Activated naive CD8-positive, alpha-beta T cell treated with anti-CD3 and anti-CD28 coated beads, Interleukin-2, amount 10 ng/mL, durations not matched to agents 7 days and 5 days (primary cell): ENCODE measurements at places on chromosomes 12 and 14.

DNA sequence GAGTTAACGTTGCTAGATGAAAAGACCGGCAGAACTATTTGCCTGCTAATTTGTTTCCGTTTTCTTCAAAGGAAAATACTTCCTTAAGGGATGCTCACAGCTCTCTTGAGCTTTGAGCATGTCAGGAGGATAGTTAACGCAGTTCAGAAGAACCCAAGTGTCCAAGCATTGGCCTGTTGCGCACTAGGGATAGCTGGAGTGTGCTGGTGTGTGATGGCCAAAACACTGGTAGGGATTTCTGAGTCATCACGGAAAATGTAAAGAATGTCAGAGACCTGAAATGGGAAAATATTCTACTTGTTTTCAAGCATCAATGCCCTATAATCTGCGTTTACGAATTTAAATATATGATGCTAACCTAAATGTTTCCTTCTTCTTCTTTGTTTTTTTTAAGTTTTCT lies 97.8 kb downstream of the VRK1 start:
- no peak overlapping the region for H3K27ac ChIP-seq
- DNase-seq: no peak
- H3K36me3 ChIP-seq: peaks cover 5% of the 10 kb centered on the region
- no peak overlapping the region for H3K4me3 ChIP-seq
- H3K27me3 ChIP-seq: no peaks in the 10 kb centered on the region

- no peak overlapping the region for H3K4me3 ChIP-seq
- H3K27ac ChIP-seq: no peak overlapping the region
- H3K4me1 ChIP-seq: peaks cover 15% of the 10 kb centered on the region
Observed at GRCh38 chr14:55115861-55116245, 13.2 kb upstream of the LGALS3 start.

DNA sequence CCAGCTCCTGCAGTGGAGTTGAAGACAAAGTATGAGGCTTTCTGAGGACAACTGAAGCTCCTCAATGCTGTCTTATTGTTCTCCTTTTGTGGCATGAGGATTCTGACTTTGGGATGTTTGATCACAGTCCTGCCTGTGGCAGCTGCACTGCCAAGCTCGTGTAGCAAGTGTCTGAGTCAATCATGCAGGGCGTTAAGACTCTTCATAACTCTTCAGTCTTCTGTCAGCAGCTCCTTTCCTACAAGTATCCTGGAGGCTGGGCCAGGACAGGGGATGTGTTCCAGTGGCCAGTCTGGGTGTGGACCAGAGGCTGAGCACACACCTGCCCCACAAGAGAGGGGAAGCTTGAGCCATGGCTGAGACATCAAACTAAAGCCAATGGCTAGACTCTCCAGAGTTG lies 94.3 kb downstream of the PELI2 start:
- peaks cover 5% of the 10 kb centered on the region for H3K4me1 ChIP-seq
- no peak for DNase-seq
- H3K36me3 ChIP-seq: no peaks in the 10 kb centered on the region
- H3K27ac ChIP-seq: no peak overlapping the region
- no peak overlapping the region for H3K4me3 ChIP-seq

- H3K36me3 ChIP-seq: no peaks in the 10 kb centered on the region
- H3K4me3 ChIP-seq: no peak overlapping the region
- H3K4me1 ChIP-seq: peaks cover 2% of the 10 kb centered on the region
Observed at GRCh38 chr12:7806863-7807487, 17.8 kb downstream of the NANOG start.

DNA sequence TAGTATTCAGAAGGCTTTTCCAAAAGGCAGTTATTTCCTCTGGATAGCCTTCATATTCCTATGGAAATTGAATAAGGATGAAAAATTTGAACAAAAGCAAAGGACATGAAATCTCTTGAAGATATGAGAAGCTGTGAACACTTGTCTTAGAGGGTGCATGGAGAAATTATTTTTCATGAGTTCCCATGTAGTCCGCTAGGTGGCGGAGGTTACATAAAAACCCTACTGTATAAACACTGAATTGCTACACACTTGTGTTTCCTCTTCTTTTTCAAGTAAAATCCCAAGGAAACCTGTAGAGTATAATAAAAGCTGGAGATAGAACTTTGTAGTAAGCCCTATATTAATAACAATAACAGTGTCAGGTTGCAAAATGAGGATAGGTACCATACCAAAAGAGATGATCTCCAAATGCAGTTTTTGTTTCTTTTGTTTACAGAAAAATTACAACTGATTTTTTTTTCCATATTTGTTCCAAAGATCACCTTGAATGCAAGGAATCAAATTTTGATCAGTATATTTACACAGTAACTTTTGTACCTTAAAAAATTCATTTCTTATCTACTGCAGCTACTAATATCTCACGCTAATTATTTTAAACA lies 37.8 kb upstream of the OR4E1 start:
- H3K4me1 ChIP-seq: peaks cover 10% of the 10 kb centered on the region
- peak overlapping the region; percentile 84 for H3K27ac ChIP-seq
- peaks cover 7% of the 10 kb centered on the region for H3K36me3 ChIP-seq
- no peak for DNase-seq
- H3K4me3 ChIP-seq: peak overlapping the region; percentile 77
